ENCODE measurements at places on chromosomes 1 and 21.

- DNase-seq = no peak
These were observed 8.0 kb downstream of the HJV start for GRCh38 chr1:146013559-146013922.

DNA sequence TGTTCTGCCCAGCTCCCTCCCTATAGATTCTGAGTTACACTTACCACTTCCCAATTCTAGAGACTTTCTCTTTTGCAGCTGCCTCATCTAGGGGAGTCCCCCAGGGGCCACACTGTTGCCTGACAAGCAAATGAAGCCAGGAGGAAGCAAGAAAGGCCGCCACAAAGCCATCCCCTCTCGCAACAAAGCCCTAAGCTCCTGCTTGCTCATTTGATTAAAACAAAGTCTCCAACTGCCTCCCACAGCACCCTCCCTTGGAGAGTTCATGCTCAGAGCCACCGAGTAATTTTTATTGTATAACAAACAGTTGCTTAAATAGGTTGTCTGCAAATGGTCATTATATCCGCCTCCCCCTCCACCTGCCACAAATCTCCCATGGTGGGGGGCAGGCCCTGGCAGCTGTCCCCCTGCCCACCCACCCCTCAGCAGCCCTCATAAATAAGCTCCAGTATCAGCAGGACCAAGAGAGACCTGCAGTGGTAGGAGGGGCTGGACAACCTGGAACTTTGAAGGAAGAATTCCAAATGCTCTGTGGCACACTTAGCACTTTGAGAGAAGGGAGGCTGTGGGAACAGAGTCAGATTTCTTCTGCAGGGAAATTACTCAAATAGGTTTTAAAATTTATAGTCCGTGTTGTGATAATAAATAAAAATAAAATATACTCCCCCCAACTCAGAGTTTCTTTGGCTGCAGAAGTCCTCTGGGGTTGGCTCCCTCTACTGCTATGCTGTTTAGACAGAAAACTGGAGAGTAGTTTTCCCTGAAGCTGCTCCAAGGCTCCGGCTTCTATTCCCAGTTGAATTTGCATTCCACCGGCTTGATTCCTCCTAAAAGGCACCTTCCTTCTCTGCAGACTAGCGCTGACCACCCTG lies 237.5 kb downstream of the TTLL7 start:
- no peak for DNase-seq

DNA sequence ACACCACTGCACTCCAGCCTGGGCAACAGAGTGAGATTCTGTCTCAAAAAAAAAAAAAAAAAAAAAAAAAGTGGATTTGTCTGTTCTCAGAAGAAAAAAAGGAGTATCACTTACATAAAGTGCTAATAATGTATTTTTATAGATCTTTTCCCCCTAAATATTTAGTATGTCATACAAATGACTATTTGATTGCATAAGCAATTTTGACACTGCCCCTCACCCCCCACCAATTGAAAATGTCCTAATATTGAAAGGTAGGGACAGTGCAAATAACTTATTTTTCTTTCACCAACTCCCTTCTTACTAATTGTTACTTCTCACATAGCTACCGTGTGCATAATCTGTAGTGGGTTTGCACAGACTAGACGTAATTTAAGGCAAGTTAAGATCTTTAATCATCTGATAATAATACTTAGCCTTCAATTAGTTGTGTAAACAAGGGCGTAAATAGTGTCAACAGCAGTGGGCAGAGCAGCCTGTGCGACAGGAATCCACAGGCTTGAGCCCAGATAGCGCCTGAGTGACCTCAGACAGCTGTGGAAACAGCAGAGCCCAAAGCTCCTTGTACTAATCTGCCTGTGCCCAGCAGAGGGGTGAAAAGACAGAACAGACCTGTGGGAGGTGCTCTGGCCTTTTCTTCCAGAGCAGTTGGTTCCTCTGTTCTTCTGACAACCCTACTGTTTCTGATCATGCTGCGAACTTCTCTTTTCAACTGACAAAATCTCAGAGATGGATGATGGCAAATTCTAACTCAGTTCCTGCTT lies 4.5 kb upstream of the IER5 start:
- DNase-seq = no peak

- no peak for DNase-seq
These were observed 38.4 kb upstream of the PRDM2 start for GRCh38 chr1:13661539-13661938.

DNA sequence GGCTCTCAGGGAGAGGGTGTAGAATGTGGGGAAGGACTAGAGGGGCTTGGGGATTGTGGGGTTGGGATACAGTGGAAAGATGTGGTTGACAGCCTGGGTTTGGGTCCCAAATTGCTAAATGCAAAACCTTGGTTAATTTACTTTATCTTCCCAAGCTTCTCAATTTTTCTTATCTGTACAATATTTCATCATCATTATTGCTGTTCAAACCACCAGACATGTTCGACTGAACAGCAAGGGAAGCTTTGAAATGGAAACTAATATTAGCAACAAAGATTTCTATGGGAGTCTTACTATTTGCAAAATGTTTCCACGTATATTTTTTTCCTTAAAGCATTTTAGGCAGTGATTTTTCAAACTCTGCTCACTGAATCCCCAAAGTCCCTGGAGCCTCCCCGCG lies 67.0 kb upstream of the KAZN start:
- no peak for DNase-seq

DNA sequence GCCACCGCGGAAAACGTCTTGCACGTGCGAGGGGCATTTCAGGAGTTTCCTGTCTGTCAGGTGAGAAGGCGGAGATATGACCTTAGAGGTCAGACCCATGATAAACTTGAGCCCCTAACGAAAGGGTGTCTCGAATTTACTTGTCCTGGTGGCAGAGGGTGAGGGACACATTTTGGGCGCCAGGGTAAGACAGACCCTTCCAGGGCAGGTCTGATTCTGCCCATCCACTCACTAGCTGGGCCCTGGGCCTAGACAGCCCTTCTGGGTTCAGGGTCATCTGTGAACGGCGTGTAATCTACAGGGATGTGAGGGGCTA lies 395 bp upstream of the CSRP1 start:
- no peak for DNase-seq

DNA sequence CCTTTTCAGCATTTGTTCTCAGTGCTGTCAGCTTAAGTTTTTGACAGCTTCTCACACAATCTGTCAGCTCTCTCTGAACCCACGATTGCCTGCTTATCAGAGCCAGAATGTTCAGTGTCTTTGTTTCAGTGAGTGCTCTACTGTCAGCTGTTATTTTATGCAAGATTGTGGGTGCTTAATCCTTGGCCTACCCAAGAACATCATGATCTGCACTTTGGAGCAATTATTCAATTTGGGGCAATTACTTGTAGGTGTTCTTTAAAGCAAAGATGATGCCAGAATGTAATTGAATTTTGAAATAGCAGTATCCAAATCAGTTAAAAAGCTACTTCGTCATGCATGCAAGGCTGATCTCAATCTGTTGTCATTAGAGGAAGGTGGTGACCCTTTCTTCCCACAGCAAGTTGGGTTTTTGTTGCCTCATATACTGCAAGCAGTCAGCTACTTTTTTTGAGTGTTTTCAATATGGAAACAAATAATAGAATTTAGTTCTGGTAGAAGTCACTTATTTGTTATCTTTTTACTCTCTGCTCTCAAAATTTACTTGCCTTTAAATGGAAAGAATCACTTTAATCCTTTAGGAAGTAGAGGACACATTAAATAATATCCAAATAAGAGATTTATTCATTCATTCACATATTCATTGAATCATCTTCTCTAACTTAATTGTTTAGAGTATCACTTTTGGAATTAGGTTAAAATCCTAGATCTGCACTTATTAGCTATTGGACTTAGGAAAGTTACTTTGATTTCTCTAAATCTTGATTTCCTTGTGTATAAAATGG lies 253.5 kb upstream of the CACYBP start:
- DNase-seq = no peak

GRCh38 chr21:38303300-38303699 lies 46.5 kb downstream of the KCNJ15 start:
- DNase-seq = no peak

- DNase-seq = no peak
These were observed 561.1 kb downstream of the NPHP4 start for GRCh38 chr1:5430911-5431697.

- no peak for DNase-seq
These were observed 135.2 kb upstream of the COL11A1 start for GRCh38 chr1:103243481-103243880.

GRCh38 chr1:88284066-88284465 lies 400.0 kb upstream of the PKN2 start:
- DNase-seq = no peak

- no peak for DNase-seq
These were observed 269.4 kb downstream of the AMY1C start for GRCh38 chr1:104018922-104019674.

DNA sequence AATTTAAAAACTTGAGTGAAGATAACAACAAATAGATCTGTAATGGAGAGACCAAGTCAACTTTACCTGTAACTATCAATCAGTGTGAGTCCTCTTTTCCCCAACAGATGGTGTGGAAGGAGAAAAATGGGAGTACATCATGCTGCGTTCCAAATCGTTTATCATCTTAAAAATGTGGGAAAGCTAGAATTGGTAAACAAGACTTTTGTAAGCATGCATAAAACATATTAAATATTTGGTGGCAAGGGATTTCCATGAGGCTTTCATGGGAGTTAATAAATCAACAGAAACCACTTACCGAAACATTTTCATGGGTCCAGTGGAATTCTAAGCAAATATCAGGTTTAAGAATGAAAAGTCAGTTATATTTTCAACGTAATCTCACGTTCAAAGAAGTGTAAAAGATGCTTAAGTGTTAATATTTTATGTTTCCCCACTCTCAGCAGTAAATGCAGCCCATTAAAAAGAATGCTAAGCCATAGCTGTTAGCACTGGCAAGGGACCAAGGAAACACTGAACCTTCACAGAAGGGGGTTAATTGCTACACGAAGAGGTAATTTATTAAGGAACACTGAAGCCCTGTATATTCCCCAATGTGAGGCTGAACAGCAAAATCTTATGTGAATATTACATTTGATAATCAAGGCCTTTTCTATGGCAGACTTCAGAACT lies 117.0 kb downstream of the ZC3H11B start:
- no peak for DNase-seq

DNA sequence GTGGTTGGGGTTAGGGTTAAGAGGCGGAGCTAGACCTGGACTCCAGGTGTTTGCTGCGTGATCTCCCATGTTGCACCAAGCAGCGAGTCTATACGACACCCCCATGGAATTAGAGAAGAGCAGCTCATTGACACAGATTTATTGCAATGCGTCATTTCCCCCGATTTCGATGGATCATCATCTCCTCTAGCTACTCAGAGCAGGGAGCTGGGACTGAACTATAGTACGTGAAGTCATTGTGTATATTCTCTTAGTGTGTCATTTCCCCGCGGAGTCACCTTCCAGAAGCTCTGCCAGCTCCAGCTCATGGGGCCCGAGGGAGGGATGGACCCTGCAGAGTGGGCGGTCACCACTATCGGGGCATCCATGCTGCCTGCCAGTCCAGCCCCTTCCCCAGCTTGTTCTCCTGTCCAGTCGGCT lies 7.5 kb upstream of the C2CD2 start:
- DNase-seq = no peak

DNA sequence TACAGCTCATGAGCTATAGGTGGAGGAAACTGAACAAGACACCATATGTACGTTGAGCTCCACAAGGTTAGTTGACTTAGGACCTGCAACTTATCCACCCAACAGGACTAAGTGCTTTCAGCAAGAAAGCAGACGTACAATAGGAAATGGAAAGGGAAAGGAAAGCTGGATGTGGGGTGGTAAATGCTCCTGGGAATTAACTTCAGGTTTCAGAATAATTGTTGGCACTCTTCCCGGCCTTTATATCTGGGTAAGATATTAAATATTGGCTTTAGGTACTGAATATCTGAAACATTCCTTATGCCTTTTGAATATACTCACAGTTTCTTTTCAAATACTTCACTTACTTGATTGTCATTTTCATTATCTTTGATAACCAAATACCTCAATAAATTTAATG lies 36.3 kb downstream of the GLMN start:
- DNase-seq = no peak

DNA sequence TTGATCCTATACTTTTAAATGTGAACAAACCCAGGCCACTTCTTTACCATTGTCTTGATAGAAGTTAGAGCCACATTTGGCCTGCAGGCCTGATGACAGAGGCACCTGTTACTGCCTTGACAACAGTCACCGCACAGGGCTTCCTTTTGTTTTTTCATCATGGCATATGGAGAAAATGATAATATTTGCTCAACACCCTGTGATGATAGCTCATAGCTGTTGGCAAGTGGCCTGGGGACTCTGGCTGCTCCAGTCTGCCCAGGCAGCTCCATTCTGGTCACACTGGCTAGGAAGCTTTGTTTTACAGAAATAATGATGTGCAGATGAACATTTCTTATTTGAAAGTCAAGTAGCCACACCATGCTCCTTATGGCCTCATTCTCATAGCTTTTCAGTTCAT lies 89.6 kb upstream of the GPR88 start:
- no peak for DNase-seq

DNA sequence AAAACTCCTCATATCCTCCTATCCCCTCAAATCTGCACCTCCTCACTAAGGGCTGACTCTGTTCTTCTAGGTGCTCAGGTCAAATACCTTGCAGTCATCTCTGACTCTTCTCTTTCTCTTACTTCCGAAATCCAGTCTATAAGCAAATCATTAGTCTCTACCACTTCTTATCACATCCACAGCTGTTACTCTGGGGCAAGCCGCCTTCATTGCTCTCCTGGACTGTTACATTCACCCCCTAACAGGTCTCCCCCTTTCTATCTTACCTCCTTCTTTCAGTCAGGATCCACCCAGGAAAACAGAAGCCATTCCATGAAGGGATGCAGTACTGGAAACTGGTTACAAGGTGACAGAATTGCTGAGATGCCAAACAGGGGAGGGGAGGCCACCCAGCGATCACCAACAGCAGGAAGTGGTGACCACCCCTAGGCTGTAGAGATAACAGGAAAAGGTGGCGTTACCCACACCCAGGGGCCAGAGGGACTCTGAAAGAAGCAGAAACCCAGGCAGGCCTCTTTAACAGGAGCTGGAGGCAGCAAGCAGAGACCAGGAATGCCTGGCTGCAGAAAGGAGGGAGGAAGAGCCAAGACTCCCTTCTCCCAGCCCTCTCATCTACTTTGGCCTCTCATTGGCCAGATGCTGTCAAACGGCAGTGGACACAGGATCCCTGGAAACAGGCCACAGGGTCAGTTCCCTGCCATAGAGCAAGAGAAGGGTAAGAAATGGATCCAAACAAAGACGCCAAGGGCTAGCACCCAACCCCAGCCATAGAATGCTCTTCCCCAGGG lies 55.5 kb upstream of the FOXO6 start:
- DNase-seq = no peak

- no peak for DNase-seq
These were observed 58.1 kb upstream of the SH3GLB1 start for GRCh38 chr1:86646256-86646655.

- no peak for DNase-seq
These were observed 101.0 kb downstream of the AJAP1 start for GRCh38 chr1:4755301-4755845.

DNA sequence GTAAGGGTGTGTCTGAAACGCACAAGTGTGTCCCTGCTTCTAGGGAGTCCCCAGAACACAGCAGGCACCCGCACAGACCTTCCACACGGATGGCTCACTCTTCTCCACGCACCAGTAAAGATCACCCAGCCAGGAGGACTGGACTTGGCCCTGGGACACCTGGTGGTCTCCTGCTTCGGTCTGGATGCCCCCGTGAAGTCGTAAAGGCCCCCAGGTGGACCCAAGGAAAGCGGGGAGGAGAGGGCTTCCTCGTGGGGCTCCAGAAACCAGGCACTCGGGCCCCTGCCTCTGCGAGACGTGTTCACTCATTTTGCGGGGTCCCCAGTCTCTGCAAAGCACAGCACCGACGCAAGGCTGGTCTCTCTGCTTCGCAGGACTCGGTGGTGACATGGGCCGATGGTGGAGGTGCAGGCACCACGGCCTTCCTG lies 20.2 kb upstream of the COL6A2 start:
- no peak for DNase-seq

All from activated CD4-positive, alpha-beta T cell treated with anti-CD3 and anti-CD28 coated beads, Interleukin-2, amount 50 U/mL, for 24 hours (primary cell).